ENCODE measurements at places on chromosomes 11 and 22.

DNA sequence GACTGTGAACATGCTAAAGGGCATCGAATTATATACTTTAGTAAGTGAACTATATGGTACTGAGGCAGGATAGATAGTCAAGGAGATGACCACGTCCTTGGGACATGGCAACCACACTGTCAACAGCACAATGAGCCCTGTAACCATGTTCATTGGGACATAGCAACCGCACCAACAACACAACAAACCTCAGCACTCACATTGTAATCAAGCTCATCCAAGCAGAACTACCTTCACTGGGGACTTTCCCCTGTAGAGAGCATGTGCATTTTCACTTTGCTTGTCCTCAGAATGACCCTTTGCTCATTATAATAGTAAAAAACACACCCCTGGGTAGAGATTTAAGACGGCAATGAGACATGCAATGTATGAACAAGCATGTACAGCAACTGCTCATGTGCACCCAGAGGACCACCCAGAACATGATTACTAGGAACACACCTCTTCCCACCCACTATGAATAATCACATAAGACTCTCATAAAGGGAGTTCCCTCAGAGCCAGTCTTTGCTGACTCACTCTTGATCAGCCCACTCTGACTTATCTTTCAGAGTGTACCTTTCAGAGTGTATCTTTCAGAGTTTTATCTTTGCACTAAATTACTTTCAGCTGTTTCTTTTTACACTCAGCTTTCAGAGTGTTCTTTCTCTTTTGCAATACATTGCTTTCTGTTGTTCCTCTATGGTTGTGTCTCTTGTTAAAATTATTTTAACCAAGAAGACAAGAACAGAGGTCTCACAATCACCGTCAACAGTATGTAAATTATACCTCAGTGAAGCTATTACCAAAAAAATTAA is 4.1 kb upstream of the PLAAT2 start:
- DNase-seq = peak; percentile 91

DNA sequence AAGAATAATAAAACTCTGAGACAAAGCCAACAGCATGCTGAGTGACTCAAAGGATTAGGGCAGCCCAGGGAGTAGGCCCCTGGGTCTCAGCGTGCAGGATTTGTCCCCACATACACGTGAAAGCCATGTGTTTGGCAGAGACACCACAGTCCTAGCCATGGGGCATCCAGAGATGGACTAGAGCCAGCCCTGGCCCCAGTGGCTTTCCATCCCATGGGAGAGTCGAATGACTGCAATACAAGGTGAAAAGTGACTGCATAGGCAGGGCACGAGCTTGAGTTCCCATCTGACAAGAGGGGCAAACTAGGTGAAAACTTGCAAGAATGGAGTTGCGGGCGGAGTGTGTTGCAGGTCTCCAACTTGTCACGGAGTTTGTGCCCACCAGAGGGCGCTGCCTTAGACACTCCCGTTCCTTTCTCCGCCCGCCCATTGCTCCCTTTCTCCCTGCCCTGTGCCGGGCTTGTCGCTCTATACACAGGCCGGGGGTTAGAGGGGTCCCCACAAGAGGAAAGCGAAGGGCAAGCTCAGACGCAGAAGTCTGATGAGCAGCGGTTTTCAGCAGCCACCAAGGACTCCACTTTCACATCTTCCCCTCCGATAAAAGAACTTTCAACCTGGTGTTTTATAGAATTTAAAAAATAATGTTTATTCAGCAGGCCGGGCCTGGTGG is 24.2 kb downstream of the TSKU start:
- peak; percentile 55 for DNase-seq

DNA sequence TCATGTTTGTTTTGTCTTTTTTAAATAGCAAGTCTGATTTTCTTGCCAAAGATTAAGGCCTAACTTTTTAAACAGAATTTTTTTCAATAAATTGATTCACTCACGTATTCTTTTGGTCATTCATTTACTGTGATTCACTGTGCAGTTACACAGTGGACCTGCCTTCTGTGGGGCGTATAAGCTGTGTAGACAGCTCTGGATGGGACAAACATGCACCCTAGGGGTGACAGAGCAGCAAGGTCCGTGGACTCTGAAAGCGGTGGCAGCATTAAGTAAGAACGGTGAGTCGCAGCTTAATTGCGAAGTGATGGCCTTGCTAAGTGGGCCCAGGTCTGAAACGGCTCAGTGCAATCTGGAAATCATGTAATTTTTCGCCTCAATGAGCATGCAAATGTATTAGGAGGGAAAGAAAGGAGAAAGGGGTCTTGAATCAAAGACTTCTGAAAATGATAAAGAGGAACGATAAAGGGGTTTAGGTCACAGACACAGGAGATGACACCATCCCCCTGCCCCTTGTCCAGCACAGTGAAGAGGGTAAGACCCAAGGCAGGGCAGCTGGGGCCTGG is 113.1 kb downstream of the SPATA19 start:
- no peak for DNase-seq

GRCh38 chr11:120041625-120042024 is 96.3 kb downstream of the TRIM29 start:
- DNase-seq = no peak

DNA sequence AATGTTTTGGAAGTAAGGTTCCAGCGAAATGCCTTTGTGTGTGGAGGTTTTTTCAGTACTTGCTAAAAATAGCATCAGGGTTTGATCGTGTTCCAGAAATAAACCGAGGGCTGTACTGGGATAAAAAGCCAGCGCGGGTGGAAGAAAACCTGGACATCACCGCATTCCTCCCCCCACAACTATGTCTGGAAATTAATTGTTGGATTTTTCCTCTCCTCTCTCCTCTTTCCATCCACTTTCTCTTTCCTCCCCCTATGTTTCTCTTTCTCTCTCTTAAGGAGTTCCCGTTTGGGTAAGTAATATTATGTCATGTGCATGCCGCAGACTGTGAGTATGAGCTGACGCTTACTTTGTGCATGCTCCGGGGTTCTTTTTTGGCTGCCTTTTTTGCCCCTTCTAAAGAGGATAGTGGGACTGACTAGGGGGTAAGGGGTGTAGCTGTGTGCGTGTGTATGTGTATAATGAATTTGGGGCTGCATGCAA is 104.2 kb upstream of the HSD17B12 start:
- no peak for DNase-seq

- no peak for DNase-seq
These were observed 452.9 kb downstream of the MN1 start for GRCh38 chr22:27348634-27349033.

DNA sequence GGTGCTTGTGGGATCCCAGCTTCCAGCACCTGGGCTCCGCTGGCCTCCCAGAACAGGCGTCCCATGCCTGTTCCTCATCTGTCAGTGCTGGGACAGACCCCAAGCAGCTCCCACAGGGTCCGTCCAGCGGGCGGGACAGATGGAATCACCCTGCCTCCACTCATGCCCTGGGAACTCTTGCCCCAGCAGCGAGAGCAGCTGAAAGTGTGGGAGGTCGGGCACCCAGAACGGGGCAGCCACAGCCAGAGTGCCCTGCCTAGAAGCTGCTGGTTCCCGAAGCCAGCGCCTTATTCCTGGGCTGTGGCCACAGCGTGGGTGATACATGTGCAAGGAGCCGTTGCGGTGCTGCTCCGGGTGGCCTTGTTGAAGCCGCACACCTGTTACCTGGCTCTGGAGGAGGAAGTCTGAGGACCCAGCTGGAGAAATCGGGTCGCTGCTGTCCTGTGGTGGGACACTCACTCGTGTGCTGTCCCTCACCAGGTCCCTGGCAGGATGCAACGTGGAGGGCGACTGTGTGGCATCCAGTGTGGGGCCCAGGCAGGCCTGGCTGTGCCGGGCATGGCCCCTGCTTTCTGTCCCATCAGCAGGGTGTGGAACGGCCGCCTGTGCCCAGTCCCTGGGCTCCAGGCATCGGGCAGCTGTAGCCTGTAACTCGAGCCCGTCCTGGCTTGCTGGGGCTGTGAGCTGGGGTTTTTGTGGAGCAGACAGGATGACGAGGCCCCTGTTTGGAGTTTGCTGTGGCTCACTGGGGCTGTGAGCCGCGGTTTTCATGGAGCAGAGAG is 16.2 kb downstream of the GRAMD4 start:
- DNase-seq = no peak

GRCh38 chr11:47130543-47130942 is 46.1 kb downstream of the ARFGAP2 start:
- no peak for DNase-seq

GRCh38 chr22:17369439-17370025 is at the start of gene CECR2:
CECR2 (plus strand) TSS chr22:17369460; CDS start chr22:17369784, 324 bp downstream.
- DNase-seq = peak; percentile 4

- DNase-seq = no peak
These were observed 103.2 kb downstream of the C11orf65 start for GRCh38 chr11:108364159-108364558.

- no peak for DNase-seq
These were observed 57.5 kb downstream of the BTG4 start for GRCh38 chr11:111454561-111455192.

GRCh38 chr11:30568931-30569330 is 17.2 kb downstream of the MPPED2 start:
- DNase-seq = no peak

GRCh38 chr11:57251037-57251436 is 14.0 kb upstream of the APLNR start:
- DNase-seq = no peak

- DNase-seq = no peak
These were observed 76.5 kb upstream of the SNX19 start for GRCh38 chr11:130992788-130993187.

DNA sequence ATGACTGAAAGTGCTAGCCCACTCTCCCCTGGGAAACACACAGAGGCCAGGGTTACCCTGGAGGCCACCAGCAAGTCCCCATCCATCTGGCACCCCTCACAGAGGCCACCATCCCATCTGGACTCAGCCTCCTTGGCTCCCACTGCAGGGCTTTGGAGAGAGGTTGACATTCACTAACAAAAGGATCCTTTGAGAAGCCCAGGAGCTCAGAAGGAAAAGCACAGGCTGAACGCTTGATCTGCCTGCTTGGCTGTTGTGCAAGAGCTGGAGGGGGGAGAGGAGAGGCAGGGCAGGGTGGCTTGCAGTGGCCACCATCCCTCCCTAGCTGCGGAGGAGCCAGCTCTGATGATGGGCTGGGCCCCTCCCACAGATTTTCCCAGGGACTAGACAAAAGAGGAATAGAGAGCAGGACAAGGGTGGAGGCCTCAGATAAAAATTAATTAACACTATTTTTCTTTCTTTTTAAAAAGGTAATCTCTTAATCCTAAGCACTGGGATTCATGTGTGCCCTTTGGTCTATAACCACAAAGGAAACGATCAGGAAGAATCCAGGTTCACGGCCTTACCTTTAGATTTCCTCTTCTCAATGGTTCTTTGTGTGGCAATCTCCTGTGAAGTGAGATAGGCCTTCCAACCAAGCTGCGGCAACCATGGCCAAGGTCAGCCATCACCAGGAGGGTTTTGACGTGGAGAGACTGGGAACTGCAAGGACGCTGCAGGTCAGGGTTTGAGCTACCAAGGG is 154.7 kb downstream of the BARX2 start:
- DNase-seq = no peak

GRCh38 chr11:128662960-128663359 is 30.9 kb upstream of the FLI1 start:
- DNase-seq = no peak
